MM.1S (cell line): ENCODE measurements at places on chromosomes 3 and 15.

GRCh38 chr3:61257148-61257547, 5.9 kb upstream of the FHIT start:
- DNase-seq: no peak

GRCh38 chr15:58312031-58312430, 119.8 kb upstream of the LIPC start:
- no peak for DNase-seq

- DNase-seq: no peak
These were observed 366 bp downstream of the TM6SF1 start for GRCh38 chr15:83107841-83108181.

DNA sequence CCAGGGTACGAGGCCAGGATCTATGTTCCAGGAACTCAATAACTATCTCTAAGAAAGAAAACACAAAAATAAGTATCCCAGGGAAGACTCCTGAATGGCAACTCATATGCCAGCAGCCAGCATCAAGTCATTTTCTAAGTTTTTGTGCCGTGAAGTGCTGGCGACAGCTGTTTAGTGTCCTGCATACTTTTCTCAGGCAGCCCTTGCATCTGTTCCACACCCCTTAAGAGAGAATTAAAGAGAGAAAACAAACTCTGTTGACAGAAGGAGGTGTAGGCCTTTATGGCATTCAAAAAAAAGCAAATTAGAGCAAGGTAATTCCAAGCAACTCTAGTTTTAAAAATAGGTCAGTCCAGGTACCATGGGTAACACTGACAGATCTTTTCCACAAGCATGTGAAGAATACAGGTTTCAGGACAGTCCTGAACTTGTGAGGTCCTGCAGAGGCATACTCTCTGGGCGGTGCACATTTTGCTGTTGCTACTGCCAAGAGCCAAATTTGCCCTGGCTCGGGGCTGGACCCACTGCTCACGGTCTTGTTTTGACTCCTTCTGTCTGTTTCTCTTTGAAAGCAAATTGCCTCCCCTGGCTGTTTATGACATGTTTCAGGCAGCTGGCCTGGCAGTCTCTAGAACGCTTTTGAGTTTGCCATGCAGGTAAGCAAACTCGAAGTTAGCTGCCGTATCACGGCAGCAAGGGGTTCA, 252.1 kb upstream of the ADAMTS9 start:
- DNase-seq: no peak

- DNase-seq: no peak
These were observed 47.5 kb upstream of the SSR3 start for GRCh38 chr3:156602424-156602823.

GRCh38 chr15:90306560-90306959, 41.1 kb downstream of the NGRN start:
- no peak for DNase-seq

GRCh38 chr3:55440104-55440708, 46.9 kb downstream of the WNT5A start:
- DNase-seq: no peak

DNA sequence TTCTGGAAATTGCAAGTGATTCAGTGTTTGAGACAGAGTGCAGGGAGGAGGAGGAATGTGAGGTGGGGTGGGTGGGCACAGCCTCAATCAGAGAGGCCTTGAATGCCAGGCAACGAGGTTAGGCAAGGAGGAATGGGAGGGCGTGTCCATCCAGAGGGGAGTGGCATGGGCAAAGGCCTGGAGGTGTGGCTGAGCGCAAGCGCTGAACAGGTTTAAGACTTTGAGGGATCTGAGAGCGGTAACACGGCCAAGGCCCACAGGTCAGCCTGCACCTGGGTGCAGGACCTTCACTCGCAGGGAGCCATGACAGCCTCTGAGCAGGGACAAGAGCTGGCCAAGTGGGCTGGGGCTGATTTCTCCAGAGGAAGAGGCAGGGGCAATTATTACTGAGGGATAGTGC, 125.9 kb downstream of the TPRA1 start:
- DNase-seq: no peak

- no peak for DNase-seq
These were observed 206.5 kb downstream of the NR1D2 start for GRCh38 chr3:24151594-24151993.

DNA sequence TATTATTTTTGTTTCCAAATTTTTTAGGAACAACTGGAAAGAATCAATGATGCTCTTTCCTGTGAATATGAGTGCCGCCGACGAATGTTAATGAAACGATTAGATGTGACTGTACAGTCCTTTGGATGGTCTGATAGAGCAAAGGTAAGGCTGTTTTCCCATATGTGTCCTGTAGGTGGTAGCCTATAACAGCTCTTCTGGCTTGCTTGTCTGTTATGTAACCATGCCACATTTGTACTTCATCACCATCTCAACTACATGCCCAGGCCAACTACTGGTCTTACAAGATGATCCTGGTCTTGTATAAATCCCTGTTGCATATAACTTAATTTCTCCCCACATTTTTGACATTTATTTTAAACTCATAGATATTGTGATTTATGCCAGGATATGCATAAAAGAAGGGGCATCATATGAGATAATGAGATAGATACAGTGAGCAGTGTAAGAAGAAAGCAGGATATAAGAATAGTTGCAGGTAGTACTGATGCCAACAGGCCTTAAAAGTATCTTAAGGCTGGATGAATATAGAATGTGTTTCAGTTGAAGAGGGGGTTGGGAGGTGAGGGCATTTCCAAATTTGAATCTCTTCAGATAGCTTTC, 20.3 kb downstream of the FAM98B start:
- DNase-seq: peak; percentile 42

GRCh38 chr3:172557515-172558220, 34.4 kb upstream of the TNFSF10 start:
- no peak for DNase-seq

GRCh38 chr15:81475471-81475870, 101.5 kb upstream of the TMC3 start:
- DNase-seq: no peak

DNA sequence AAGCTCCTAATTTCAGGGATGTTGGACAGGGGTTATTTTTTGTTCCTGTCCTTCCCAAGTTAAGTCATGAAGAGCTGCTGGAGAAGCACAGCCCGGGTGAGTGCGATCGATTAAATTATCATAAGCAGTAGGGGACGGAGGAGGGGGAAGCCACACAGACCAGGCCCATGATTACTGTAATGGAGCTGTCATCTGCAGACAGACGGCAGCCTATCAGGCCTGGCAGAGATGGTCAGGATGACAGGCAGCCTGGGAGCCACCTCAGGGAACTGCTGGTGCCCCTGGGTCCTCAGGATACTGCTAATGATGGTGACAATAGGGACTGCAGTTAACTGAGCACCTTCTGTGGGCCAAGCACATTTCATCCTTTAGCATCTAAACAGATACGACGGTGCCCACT, 147.7 kb downstream of the RAB11A start:
- no peak for DNase-seq

DNA sequence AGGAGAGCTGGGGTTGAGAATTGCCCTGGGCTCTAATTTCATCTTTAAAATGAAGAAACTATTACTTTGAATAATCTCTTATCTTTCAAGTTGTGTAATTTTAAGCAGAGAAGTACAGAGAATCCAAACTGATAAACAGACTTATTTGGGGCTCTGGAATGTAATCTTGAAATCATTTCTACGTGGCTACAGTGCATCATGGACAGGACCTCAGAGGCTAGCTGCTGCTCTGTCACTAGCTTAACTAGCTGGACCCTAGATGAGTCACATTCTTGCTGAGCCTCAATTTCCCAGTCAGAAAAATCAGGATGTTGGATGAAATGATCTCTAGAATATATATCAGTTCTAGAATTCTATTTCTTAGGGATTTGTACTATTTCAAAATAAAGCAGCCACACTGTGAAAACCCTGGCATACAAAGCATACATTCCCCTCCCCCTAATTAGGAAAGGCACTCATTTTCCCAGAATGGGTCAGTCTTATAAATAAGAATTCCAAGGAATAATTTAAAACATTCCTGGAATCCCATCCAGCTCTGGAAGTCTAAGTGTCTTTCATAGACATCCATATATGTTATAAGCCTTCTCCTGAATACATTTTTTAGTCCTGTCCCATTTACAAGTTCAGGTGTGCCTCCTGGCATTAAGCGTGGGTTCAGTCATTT, 47.2 kb downstream of the RASGRP1 start:
- no peak for DNase-seq

GRCh38 chr3:35401671-35402070, 237.7 kb upstream of the ARPP21 start:
- DNase-seq: no peak

DNA sequence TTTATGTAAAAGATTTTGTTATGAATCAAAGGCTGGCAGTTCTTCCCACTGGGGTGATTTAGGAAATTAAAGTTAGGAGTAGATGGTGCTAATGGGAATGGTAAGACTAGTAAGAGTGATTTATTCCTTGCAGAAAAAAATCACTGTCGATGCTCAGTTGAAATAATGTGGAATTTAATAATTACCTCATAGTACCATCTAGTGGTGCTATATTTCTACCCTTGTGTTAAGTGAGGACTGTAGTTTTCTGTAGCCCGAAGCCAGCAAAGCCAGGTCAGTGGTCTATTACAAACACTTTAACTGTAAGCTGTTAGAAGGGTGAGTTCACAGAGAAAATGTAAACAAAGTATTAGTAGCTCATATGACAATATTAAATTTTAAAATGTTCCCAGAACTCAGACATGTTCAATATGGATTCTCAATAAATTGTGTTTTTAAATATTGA, 39.5 kb upstream of the GOLGA8J start:
- peak; percentile 12 for DNase-seq

DNA sequence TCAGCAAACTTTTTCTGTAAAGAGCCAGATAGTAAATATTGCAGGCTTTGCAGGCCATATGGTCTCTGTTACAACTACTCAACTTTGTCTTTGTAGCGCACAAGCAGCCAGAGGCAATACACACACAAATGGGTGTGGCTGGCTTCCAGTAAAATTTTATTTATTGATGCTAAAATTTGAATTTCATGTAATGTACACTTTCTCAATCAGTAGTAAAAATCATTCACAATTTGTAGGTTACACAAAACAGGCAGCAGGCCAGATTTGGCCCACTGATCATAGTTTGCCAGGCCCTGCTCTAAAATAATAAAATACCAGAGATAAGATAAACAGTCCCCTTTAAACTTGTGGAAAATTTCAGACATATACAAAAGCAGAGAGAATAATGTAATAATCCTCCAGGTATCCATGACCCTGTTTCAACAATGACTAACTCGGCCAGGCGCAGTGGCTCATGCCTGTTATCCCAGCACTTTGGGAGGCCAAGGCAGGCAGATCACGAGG, 330.3 kb downstream of the SHQ1 start:
- no peak for DNase-seq

DNA sequence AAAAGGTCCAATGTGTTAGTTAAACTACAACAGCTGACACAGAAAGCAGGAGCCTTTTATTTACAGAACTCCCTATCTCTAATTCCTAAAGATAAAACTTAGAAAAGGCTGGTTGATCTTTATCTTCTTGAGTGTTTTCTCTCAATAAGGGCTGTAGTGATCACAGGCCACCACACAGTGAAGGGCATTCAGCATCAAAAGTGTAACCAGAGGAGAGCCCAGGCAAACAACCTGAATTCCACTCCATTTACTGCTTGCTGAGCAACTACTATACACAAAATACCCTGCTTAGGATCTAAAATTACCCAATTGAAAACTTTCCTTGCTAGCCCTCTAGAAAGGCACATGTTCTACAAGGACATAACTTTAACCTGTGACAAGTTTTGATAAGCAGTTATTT, 122.7 kb downstream of the MEIS2 start:
- no peak for DNase-seq

DNA sequence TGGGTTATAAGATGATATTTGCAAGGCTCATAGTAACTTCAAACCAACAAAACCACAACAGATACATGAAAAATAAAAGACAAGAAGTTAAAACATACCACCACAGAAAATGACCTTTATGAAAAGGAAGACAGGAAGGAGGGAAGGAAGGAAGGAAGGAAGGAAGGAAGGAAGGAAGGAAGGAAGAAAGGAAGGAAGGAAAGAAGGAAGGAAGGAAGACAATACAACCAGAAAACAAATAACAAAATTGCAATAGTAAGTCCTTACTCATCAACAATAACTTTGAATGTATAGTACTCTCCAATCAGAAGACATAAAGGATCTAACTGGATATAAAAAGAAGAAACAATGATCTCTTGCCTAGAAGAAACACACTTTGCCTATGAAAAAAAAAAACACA, 287.4 kb upstream of the DCBLD2 start:
- DNase-seq: no peak

DNA sequence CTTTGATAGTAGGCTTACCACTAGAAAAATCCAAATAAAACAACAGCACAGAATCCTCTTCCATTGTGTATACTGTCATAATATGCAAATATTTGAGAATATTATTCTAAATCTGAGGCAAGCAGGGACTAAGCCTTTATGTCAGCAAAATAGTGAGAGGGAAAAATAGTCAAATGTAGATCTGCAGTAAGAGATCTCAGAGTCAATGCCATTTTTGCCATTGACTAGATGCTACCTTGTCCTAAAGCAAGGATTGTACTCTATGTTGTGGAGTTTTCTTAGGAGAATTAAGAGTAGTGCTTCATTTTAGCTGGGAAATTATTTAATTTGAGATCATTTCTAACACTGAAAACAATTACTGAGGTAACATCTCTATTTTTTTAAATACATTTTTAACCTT, 50.2 kb downstream of the IQCH start:
- no peak for DNase-seq

GRCh38 chr15:34275154-34275553, 50.3 kb downstream of the EMC4 start:
- no peak for DNase-seq

DNA sequence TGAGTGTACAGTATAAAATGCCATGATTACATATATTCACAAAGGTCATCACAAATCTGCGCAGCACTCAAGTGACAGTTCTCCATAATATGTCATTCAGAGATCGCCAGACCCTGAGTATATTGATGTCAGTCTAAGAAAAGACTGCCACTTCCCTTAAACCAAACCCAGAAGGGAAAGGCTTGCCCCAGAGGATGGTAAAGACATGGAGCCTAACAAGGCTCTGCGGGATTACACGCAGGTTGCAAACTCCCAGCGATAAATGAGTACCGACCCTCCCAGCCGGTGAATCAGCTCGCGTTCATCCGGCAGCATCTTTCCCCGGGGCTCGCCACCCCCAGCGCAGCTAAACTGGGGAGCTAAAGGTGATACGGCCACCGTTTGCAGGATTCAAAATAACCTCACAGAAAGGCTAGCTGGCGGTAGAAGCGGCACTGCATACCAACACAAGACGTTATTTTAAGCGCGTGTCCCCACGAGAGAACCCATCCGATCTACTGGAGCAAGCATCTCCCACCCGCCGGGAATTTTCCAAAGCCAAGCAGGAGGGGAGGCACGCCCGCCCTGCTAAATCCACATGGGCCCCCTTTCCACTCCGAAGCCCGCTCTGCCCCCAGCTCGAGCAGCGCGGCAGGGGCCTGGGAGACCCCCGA, 643 bp downstream of the MYO5A start:
- DNase-seq: peak; percentile 44
